ENCODE measurements at places on chromosomes 4 and X.
A peak's percentile ranks its signal among the peaks of the same experiment; 100 is the strongest.

GRCh38 chrX:46204721-46205422 is 340.3 kb downstream of the ZNF674 start:
- no peak for DNase-seq

- no peak for DNase-seq
Observed at GRCh38 chr4:101292901-101293300, 54.4 kb downstream of the PPP3CA start.

GRCh38 chr4:121526509-121526908 is 145.7 kb upstream of the QRFPR start:
- DNase-seq, result no peak

DNA sequence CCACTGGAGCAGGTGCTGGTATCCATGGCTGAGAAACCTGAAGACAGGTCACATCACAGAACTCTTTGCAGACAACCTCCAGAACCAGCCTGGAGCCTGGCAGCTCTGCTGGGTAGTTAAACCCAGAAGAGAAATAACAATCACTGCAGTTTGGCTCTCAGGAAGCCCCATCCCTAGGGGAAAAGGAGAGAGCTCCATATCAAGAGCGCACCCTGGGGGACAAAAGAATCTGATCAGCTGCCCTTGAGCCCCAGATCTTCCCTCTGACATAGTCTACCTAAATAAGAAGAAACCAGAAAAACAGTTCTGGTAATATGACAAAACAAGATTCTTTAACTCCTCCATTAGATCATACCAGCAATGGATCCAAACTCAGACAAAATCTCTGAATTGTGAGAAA is 823.2 kb upstream of the FRG1 start:
- DNase-seq, result no peak

- DNase-seq, result no peak
Observed at GRCh38 chr4:55358668-55359067, 12.6 kb downstream of the SRD5A3 start.

- DNase-seq, result no peak
Observed at GRCh38 chr4:666822-667544, 7.1 kb downstream of the ATP5ME start.

GRCh38 chr4:151356510-151356909 is 31.1 kb upstream of the SH3D19 start:
- DNase-seq, result no peak

- no peak for DNase-seq
Observed at GRCh38 chr4:27009539-27009938, 148.9 kb downstream of the STIM2 start.

DNA sequence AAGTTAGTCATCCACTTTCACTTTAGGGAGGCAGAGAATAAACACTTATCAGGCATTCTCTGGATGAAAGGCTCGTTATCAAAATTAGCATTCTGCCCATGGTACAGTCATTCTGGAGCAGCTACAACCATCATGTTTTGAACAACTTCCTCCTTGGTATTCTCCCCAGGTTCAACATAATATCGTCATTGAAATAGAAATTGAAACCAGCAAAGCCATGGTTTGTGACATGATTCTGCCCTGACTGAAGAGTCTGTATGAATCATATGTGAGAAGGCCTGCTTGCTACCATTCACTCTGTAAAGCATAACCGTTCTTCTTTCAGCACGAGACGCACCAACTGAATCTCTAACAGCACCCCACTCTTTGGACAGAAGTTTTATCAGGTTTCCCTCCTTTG is 127.5 kb upstream of the RADX start:
- DNase-seq, result no peak

DNA sequence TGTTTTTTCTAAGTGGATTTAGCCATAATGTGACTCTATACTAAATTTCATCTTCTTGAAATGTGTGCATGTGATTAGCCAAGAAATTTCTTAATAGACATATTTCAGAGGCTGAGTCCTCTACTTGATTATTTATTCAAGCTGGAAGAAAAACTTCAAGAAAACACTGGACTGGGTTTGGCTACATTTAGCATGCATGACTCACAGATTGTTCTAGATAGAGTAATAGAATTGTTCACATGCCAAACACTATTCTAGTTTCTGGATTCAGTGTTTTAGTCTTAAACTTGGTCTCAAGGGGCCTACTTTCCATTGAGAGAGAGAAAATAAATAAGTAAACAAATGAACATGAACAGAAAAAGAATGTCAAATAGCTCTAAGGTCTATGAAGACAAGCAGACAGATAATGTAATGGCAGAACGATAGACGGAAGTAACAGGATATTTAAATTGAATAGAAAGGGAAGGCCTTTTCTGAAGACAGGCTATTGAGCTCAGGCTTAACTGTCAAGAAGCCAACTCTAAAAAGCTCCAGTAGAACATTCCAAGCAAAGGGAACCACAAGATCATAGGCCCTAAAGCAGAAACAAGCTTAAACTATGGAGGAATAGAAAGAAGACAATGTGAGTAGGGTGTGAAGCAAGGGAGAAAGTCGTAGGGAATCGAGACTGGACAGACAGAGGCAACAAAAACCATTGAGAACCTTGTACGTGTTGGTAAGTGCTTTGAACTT is 104.6 kb downstream of the TMEM144 start:
- DNase-seq, result no peak

GRCh38 chrX:27597508-27597907 is 7.4 kb downstream of the DCAF8L2 start:
- no peak for DNase-seq

DNA sequence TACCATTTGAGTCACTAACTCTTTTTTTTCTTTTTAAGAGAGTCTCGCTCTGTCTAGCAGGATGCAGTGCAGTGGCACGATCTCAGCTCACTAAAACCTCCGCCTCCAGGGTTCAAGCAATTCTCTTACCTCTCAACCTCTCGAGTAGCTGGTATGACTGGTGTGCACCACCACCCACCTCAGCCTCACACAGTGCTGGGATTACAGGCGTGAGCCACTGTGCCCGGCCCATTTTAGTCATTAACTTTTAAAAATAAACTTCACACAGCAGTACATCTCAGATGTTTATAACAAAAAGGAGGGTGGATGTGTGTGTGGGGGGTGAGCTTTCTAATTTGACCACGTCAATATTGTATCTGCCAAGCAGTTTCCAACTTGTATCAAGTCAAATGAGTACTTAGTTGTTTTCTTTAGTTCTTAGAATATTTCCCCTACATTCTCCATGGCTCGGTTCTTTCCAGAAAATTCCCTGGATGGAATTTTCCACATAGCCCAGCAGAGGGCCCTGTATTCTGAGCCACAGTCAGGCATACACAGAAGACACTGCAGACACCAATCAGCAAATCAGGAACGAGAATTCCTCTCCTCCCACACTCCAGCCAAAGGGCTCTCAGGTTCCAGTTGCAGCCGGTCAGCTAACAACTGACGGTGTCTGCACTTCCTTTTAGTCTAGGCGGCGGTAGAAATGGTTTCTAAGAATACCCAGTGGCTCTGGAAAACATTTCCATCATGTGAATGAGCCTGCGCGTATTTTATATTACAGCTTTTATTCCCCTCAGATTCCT is 20.1 kb upstream of the ARAF start:
- no peak for DNase-seq

DNA sequence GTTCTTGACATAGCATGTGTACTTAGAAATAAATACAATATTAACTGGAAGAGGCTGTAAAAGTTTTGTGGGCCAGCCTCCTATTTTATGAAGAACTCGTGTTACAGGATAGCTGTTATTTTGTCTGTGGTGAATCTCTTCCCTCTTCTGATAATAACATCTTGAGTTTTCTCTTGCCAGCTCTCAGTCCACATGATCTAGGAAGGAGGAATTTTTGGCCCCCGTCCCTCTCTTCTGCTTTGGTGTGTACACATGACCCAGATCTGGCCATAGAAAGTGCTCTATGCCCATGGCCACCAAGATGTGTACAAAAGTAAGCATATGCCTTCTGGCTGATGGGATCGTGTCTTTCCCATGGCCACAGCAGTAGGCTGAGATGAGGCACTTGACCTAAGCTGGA is 108.0 kb upstream of the LEF1 start:
- DNase-seq, result no peak

DNA sequence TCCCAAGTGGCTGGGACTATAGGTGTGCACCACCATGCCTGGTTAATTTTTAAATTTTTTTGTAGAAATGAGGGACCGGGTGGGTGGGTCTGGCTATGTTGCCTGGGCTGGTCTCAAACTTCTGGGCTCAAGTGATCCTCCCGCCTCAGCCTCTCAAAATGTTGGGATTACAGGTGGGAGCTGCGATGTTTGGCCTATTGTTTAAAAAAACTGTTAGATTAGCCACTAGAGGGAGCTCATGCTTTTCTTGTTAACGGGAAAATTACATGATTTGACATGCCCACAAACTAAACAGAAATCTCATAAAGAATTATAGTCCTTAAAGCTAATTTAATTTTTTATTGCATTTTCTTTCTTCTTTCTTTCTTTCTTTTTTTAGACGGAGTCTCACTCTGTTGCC is 5.0 kb upstream of the SDAD1 start:
- DNase-seq, result no peak

GRCh38 chrX:1167466-1167865 is 45.0 kb downstream of the CRLF2 start:
- no peak for DNase-seq

GRCh38 chrX:152992115-152992514 is 1.8 kb downstream of the PNMA5 start:
- no peak for DNase-seq

- no peak for DNase-seq
Observed at GRCh38 chr4:54015423-54016030, 48.9 kb downstream of the CHIC2 start.

- DNase-seq, result no peak
Observed at GRCh38 chr4:57249083-57249482, 138.9 kb upstream of the IGFBP7 start.

DNA sequence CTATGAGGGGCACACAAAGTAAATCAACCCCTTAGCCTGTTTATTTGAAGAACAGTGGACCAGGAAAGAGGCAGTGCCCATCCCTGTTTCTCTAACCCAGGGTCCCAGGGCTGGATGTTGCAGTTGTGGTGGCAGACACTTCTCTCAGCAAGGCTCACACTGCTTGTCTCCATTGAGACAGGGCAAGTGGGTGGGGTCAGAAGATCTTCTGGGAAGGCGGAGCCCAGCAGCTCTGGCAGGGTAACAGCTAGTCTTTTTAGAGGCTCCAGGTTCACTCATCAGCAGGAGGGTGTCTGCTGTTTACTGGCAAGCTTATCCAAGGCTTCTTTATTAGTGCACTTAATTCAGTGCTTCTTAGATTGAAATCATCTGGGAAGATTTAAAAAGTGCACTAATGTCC is 659.8 kb upstream of the DIPK2B start:
- DNase-seq, result no peak

- DNase-seq, result peak; percentile 8
Observed at GRCh38 chr4:101790521-101791181, at the start of gene BANK1. Gene BANK1 (plus strand): TSS chr4:101790730. CDS start chr4:101790881, 151 bp downstream.

GRCh38 chr4:4946416-4946815 is 72.8 kb downstream of the CYTL1 start:
- no peak for DNase-seq

DNA sequence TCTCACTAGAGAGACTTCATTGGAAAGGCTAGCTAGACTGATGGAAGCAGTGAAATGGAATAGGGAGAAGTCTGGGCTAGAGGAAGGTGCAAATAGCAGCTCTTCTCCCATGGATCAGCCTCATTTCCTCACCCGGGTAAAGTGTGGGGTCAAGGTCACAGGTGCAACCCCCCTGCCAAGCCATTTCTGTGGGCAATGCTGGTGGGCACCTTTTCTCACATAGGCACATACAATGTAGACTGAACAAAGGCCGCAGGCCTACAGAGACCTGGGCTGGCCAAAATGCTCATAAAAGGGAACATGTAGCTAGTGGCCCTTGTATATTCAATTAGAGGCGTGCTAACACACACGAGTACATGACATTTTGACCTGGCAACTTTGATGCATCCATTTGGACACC is 71.5 kb upstream of the EFNB1 start:
- no peak for DNase-seq

GRCh38 chrX:148634591-148634990 is 134.2 kb downstream of the AFF2 start:
- DNase-seq, result no peak

DNA sequence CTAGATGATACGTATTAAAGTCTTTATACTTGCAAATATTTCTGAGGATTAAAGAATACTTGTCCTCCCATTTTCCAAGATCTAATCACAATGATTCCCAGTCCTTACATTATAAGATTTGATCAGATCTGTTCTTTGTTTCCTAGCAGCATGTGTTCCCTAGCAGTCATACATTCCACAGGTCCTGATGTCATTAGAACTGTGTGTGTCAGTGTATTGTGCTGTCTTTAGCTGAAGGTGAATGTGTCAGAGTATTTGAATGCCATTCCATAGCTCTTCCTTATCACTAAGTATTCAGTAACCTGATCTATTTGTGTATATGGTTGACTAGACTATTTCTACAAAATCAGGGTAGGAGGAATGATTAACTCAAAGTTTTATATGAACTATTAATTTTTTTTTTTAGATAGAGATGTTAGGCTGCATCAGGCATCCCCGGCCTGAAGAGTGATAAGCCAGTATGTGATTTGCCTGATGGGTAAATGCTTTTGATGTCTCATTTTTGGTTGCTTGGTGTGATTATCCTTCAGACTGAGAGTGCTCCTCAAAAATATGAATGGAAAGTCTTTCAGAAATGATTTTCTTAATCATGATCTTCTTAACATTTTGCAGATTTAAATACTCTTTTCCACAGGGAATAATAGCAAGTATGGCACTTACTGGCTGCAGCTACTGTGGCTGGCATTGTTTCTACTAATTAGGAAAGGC is 4.4 kb downstream of the ADGRL3 start:
- DNase-seq, result no peak

GRCh38 chrX:31436424-31436823 is 364.6 kb upstream of the FTHL17 start:
- DNase-seq, result no peak

DNA sequence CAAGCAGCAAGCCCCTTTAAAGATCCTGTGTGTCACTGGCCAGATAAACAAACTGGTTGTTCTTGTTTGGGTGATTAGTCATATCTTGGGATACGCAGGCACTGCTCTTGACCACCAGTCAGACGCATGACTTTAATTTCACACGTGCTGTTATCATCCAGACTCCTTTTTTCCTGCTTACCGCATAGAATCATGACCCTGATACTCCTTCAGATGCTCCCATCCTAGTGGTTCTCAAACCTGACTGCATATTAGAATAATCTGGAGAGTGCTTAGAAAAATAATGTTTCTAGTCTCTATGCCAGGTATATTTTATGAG is 78.8 kb downstream of the CLDN22 start:
- DNase-seq, result no peak

DNA sequence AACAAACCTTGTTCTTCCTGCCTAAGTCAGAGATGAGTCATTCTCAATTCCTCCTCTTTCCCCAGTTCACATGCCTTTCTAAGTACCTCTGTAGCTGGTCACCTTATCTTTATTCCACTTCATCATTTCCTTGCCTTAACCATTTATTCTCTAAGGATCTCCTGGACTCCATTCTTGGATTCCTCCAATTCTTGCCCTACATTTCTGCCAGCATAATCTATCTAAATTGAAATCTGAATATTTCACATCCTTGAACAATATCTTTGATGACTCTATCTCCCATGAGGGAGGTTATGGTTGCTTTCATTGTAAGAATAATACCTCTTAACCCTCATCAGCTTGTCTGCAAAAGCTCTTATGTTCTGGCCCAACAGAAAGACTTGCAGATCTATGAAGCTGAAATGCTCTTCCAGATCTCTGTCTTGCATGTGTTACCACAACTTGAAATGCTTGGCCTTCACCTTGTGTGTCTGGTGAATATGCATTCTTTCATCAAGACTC is 28.6 kb upstream of the PDE5A start:
- no peak for DNase-seq

- DNase-seq, result no peak
Observed at GRCh38 chr4:69467797-69468196, 27.9 kb downstream of the UGT2B4 start.

- DNase-seq, result no peak
Observed at GRCh38 chr4:150722908-150723362, 141.0 kb downstream of the MAB21L2 start.

- no peak for DNase-seq
Observed at GRCh38 chr4:82388405-82388804, 14.6 kb upstream of the HNRNPD start.
